ENCODE measurements at places on chromosomes 5 and 9.

GRCh38 chr5:87074934-87075541 lies 192.6 kb upstream of the RASA1 start:
- DNase-seq: no peak

- no peak for DNase-seq
These were observed 146.7 kb downstream of the MAST4 start for GRCh38 chr5:66742896-66743247.

- DNase-seq: no peak
These were observed 252.2 kb downstream of the SLF1 start for GRCh38 chr5:94870511-94871183.

GRCh38 chr5:61719124-61719523 lies 387.1 kb downstream of the ZSWIM6 start:
- no peak for DNase-seq

DNA sequence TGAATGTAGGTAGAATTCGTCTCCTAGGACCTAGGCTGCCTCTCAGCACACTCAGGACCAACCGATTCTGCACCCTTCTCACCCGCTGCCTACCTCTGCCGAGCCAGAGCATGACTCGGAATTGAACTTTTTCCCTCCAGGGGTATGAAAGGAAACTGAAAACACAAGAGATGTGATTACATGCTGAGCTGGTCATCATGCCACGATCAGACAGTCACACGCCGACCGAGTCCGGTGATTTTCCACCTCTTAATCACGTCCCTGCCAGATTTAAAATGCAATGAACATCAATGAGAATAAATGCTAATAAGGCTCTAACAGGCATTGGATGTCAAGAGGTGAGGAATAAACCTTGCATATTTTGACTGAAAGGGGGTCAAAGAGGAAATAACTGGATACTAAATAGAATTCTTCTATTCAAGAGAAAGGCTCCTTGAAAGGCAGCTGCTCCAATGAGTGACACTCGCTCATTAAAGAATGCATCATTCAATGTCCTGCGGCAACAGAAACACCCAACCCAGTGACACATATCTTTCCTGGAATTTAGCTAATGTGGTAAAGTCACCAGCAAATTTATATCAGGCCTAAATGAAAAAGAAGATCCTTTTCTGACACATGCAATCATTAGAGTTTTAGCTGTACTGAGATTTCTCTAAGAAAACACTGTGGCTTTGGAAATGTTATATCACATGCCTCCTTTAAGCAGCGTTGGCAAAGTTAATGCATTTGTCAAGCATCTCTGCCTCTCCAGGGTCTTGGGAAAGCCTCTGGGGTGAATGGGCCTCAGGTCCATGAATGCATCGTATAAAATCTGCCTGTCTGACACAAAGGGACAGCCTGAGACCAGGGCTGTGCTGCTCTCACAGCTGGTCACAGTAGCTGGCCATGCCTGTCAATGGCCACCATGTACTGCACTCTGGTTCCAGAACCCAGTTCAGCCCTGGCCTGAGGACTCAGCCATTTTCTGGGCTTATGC lies 128.7 kb downstream of the SPOCK1 start:
- DNase-seq: no peak

GRCh38 chr5:159605585-159605984 lies 275.3 kb upstream of the IL12B start:
- no peak for DNase-seq

GRCh38 chr9:123064716-123065115 lies 31.2 kb downstream of the GPR21 start:
- no peak for DNase-seq

Measured in naive thymus-derived CD4-positive, alpha-beta T cell (primary cell).